Left lobe of liver (tissue), 2 donors: ENCODE measurements at places on chromosomes 13 and 19. TPM values are rescaled to one million over a fixed set of nuclear protein-coding genes. Genes with fewer than 3 reads are reported as not detected.

The PNMA8B gene
- total RNA-seq: 0.35 TPM

The SYT3 gene
- not detected for total RNA-seq

The ZNF536 gene
- not detected for total RNA-seq

The FCER2 gene
- total RNA-seq: 0.45 TPM

The IFNL1 gene
- total RNA-seq: not detected

The F2RL3 gene
- 0.15 TPM for total RNA-seq

The CCDC97 gene
- 9.0 TPM for total RNA-seq

The TRPM4 gene
- total RNA-seq: 15.0 TPM

DNA sequence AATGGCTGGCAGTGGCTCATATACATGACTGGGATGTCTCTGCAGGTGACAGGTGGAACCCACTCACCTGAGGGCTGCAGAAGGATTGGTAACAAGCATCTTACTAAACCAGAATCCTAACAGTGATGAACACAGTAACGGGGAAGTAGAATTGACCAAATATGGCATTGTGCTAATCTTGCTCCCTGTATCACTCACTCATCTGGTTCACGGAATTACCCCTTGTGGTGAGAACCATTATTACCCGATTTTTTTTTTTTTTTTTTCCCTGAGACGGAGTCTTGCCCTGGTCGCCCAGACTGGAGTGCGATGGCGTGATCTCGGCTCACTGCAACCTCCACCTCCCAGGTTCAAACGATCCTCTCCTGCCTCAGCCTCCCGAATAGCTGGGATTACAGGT, 69.5 kb downstream of the PTPRS start:
- DNase-seq: no peak

DNA sequence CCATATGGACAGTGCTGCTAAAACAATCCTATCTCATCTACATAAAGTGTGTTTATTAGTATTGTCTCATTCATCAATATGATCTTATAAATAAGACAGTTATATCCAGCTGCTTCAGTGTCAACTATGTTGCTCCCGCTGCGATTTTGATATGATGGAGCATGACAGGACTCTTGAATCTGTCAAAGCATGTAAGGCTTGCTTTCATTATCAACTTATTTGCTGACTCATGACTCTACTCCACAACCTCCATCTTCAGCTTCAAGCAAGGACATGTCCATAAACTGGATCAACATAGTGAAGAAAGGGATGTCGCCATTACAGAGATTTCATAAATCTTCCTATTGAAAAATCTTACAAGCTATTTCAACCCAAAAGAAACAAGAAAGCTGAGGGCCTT, 2812.6 kb downstream of the PCDH9 start:
- no peak for DNase-seq

DNA sequence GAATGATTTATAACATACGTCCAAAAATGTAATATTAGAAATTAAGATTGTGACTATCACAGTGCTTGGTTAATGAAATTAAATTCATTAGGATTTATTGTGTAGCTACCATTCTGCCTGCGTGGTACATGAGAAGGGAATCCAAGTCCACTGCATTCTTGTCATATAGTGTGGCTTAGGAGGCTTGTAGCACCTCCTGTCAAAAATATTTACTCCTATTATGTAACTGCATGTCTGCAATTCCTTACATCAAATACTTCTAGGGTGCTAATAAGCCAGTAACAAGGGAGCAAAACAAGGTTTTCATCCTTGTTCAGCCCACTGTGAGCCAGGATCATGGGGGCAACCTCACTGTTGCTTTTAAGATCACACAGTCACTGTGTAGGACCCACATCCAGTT, 199.0 kb downstream of the SLC7A1 start:
- no peak for DNase-seq

DNA sequence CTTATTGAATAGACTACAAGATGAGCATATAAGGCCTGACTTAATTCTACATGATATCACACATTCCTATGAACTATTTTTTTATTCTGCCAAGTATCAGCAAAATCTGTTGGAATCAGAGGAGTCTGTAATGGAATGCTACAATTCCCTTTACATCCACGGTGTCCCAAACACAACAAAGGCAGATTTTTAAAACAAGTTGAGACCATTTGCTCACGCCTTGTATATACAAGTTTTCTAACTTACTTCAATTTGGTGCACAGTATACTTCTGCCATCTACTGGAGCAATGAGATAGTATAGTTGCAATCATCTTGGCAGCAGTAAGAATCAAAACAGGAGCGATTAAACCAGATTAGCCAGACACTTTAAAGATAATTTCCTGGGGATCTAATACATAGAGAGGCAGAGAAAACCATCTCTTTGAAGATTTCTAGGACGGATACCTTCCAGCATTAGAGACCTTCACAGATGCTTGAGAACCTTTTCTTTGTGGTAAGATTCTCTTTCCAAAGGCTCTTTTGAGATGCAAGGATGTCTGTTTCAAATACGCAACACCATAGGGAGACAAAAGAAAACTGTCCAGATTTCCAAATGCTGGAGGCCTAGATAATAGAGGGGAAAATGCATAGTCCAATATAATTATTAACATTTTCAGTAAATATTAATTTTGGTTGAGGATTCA, 302.0 kb upstream of the MIR17HG start:
- DNase-seq: no peak

DNA sequence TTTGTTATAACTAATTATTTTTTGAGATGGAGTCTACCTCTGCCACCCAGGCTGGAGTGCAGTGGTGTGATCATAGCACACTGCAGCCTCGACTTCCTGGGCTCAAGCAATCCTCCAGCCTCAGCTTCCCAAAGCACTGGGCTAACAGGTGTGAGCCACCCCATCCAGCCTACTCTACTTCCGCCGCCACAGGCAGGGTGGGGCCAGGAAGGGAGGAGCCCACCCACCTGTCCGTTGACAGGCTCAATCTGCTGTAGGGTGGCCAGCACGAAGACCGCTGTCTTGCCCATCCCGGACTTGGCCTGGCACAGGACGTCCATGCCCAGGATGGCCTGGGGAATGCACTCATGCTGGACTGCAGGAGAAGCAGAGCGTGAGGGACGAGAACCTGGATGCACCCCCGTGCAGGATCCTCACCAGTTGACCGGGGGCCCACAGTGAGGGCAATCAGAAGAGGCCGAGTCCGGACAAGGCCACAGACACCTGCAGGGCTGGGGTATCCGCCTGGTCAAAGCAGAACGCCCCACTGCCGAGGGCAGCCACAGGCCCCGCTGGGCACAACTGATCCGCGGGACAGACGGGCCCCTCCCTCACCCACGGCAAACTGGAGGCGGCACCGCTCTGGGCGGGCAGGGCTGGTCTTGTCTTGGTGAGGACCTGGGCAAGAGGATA, 6.7 kb downstream of the DDX39A start:
- no peak for DNase-seq

DNA sequence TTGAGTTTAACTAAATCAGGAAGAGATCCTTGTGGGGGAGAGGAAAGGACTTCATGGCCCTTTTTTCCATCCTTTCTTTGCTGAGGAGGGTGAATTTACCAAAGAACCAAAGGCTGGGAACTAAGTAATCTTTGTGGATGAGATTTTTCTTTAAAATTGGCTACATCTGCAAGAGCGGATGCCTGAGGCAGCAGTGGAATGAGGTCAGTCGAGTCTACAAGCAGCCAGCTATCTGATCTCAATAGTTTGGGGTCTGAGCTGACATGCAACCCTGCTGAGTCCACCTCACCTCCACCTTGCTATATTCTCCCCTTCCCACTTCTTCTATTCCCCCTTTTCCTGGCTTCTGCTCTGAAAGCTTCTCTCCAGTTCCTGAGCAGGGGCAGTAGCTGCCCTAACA, 3.6 kb upstream of the DNAJC15 start:
- no peak for DNase-seq

- no peak for DNase-seq
Observed at GRCh38 chr13:20294497-20294896, 62.4 kb upstream of the GJB6 start.

- no peak for DNase-seq
Observed at GRCh38 chr19:41555748-41556147, 20.2 kb upstream of the CEACAM21 start.

DNA sequence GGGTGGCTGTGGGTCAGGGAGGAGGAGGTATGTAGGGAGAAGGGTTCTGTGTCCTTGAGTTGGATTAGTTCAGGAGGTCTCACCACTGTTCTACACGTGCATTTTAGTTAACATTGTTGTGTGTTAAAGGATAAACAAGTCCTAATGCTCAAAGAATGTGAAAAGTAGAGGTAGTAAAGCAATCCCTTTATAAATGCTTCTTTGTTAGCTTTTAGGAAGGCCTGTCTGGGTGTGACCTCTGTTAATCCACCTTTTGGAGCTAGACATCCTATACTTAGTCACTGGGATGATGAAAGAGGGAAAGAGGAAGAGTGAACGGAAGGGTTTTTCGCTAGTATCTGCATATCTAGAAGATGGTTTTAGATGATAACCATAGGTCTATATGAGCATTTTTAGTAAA, 42.2 kb upstream of the FLT1 start:
- DNase-seq: no peak

- no peak for DNase-seq
Observed at GRCh38 chr13:31587698-31588266, 151.5 kb upstream of the RXFP2 start.

DNA sequence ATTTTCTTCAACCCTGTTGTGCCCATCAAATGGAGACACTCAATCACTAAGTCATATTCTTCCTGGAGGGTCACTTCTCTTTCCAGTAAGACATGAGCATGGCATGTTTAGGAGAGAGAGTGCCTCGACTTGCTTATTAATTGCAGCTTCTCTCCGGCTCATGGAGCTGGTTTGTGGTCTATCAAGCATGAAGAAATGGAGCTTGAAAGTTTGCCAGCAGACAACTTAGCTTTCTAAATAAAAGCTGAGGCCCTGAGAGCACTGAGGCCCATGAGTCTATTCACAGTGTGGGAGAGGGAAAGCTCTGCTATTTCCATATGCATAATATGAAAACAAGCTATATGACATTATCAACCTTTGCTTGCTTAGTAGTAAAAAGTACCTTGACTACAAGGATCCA, 378.5 kb downstream of the FGF9 start:
- no peak for DNase-seq
